Activated T-helper 1 cell treated with anti-CD3 and anti-CD28 coated beads, Interleukin-2, amount 50 U/mL, for 16 hours (primary cell): ENCODE measurements at places on chromosomes 4 and X.

DNA sequence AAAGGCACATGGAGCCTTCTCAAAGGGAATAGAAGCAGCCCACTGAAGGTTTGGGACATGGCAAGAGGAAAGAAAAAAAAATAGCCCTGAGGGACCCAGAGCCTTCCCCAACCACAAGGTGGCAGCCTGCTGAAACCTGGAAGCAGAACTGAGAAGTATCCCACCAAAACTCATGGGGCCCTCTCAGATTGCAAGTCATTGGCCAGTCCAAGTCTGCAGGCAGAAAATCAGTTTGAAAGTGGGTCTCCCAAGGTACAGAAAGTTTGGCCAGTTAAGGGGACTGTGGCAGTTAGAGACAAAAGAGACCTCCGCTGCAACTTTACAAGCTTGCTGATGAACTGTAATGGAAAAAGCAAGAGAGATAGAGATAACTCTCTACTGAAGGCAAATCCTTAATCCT lies 155.8 kb downstream of the ANTXR2 start:
- no peak for DNase-seq

DNA sequence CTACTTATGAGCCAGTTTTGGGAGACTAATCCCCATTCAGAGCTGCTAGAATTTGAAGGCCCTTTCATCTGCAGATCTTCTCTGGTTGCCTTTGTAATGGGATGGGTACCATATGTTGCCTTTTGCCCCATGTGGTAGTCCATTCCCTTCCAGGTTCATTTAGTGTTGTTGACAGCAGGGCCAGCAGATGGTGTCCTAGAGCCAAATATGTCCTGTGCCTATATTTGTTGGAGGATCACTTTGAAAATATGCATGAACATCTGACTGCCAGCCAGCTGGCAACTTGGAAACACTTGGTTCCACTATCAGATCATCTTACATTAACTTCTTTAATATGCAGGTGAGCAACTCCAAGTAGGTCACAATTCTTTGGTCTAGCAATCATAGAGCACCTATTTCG lies 30.4 kb downstream of the CFAP299 start:
- peak; percentile 15 for DNase-seq

DNA sequence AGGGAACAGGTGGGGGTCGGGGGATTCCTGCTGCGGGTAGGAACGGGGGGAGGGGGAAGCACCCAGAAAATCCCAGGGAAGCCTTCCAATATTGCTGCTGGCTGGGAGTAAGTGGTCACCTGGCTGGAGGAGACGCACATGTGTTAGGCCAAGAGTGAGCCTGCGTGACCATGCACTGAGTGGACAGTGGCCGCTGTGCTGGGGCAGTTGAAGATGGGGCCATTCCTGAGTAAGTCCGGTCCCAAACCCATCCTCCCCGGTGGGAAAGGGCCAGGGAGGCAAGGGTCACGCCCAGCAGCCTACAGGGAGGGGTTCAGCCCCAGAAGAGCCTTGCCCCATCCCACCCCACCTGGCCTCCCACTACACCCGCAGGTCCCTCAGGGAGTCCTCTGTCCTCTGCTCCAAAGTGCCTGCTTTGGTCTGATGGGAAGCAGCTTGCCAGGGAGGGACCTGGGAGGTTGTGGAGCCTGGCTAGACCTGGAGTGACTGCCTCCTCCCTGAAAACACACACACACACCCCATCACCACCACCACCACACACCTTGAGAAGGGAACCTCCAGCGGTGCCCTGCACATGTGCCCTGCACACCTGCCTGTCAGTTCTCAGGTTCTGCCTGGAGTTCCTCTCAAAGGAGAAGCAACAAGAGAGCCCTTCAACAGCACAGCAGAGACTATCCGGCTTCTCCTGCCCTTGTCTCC lies 6.1 kb downstream of the L1CAM start:
- no peak for DNase-seq

DNA sequence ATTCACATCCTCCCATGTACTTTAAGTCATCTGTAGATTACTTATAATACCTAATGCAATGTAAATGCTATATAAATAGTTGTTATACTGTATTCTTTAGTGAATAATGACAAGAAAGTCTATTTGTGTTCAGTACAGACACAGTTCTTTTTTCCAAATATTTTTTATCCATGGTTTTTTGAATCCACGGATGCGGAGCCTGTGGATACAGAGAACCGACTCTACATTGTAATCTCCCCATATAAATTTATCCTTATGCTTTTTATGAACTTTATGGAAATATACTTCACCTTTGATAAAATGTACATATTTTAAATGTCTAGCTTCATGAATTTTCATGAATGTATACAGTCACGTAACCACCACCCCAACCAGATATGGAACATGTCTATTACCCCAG lies 88.2 kb downstream of the DOCK11 start:
- no peak for DNase-seq

DNA sequence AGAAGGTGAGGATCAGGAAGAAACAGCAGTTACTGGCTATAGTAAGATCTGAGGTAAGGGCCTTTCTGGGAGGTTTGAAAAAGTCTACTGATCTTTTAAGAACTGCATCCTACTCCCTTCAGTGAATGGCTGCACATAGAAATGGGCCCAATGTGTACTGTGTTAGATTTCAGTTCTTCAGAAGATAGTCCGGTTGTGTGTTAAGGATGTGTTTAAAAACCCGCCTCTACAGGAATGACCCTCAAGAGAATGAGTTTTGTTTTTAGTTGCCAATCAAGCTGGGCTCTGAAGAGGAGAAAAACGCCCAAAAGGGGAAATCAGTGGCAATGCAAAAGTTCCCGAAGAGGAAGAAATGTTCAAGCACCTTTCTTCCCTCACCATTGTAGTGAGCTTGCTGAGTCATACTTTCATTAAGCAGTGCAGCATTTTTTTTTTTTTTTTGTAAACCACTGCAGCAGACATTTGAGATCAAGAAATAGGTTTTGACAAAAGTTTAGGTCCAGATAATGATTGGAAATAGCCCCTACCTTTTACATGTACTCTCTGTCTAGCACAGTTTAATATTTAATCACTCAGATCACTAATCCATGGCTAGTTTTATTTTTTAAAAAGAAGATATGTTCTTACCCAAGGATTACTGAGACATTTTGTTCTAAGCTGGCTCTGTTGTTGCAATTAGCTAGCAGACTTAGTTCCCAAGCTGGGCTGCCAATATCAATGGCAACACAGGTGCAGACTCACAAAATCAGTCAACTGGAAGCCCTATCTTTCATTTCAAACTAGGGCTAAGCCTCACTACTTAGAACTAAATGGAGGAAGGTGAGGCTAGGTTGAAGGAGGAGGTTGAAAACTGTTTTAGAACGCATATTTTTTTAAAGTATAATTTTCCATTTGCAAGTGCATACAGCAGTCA lies 7.0 kb upstream of the TRPC5OS start:
- no peak for DNase-seq

DNA sequence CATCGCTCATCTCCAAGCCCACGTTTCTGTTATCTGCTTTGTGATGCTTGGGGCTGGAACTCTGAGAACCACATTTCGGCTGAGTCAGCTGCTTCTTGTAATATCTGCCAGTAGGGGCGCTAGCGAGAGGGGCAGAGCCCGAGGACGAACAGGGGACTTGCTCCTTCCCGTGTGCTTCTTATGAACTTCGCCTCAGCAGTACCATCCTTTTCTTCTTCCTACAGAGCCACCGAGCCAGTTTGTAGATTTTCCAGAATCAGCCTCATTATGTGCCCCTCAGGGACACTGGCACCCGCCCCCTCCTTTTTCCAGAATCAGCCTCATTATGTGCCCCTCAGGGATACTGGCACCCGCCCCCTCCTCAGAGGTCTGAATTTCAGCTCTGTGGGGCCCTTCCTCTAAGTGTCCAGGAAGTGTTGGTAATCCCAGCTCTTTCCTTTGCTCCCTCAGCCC lies 441.7 kb upstream of the RASGEF1B start:
- no peak for DNase-seq

GRCh38 chrX:1894026-1894294 lies 279.1 kb downstream of the ASMT start:
- DNase-seq: no peak

DNA sequence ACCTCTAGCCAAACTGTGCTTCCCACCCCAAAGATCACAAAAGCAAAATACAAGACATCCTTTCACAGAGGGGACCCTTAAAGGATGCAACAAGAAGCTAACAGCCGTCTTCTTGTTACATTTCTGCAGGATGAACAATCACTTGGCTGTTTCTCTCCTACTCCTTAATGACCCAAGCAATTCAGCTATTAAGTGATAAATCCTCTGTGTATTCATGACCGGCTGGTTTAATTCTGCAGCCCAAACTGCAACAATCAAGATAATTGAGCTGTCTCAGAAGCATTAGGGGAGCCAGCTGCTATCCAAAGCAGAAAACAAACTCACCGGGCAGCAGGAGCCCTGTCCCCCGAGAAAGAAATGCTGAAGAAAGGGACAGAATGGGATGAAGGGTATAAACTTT lies 85.9 kb upstream of the ACSL4 start:
- DNase-seq: no peak

DNA sequence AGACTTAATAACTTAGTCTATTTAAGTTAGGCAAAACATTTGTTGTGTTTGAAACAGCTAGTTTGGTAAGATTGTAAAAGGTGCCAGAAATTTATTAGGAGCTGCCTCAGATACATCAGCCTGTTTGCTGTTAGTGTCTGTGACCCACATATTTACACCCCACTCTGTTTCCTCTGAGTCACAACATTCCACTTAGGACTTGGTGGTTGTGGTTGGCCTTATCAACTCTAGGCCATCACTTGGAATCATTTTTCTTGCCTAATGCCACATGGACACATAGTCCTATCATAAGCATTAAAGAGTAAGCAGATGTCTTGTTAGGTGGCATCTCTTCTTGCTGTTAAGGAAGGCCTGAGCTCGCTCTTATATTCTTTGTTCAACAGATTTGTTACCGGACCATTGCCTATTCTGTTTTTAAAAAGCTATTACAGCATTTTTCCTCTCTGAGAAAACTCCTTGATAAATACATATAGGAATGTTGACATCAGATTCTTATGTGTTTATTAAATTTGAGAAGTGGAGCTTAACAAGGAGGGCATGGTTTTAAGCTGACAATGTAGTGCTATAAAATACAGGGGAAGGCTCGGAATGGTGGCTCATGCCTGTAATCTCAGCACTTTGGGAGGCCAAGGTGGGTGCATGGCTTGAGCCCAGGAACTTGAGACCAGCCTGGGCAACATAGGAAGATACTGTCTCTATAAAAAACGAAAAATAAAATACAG lies 51.2 kb upstream of the PGRMC2 start:
- no peak for DNase-seq

GRCh38 chr4:2484993-2485392 lies 16.1 kb downstream of the RNF4 start:
- DNase-seq: peak; percentile 44

DNA sequence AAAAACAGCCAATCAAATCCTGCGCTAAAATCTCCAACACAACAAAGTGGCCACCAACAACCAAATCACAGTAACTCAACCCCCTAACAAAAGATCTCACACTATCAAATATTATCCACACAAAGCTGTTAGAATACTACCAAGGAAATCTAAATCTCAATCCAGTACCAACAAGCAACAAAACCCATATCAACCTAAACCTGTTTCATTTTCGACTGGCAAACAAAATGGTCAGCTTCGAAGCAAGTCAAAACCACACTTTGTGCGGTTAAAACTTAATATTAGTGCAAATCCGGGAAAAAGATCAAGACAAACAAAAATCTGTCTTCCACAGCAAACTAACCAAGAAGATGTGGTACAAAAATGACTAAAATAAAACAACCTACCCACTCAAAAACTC lies 28.7 kb upstream of the MUC7 start:
- no peak for DNase-seq

DNA sequence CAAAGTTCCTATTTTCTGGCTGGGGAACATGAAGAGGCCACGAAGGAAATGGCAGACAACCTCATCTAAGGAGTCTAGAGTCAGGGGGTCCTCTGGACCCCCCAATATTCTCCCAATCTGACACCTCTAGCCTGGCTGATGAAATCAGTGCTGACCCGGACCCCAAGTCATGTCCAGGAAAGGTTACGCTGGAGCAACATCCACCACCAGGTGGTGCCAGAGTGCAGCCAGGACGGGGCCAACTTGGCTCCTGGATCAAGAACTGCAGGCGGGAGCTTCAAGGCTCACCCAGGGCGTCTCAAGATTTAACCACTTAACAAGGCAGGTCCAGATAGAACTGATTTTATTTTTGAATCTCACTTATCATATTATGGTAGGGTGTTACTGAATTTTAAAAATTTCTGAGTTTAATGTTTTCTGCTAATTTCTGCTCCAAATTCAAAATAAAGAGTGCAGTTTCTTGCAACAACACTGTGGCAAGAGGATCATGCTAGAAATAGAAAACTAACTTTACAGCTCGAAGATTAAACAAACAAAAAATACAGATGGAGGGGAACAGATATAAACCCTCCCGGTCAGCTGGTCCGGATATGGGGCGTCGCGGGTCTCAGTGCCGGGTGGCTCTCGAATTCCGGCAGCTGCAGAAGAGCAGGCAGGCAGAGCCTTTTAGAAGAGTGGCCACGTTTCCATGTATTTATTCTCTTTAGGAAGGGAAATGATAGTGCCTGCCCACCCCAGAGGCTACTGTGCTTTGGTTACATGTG lies 135.5 kb downstream of the AFAP1 start:
- DNase-seq: peak; percentile 78

- DNase-seq: no peak
Observed at GRCh38 chr4:42824278-42824977, 68.1 kb upstream of the GRXCR1 start.

- no peak for DNase-seq
Observed at GRCh38 chrX:112163906-112164305, 81.3 kb upstream of the TRPC5 start.

GRCh38 chr4:184574861-184575260 lies 74.4 kb downstream of the CASP3 start:
- DNase-seq: no peak

- DNase-seq: no peak
Observed at GRCh38 chr4:152408514-152409327, 127.2 kb downstream of the FBXW7 start.

DNA sequence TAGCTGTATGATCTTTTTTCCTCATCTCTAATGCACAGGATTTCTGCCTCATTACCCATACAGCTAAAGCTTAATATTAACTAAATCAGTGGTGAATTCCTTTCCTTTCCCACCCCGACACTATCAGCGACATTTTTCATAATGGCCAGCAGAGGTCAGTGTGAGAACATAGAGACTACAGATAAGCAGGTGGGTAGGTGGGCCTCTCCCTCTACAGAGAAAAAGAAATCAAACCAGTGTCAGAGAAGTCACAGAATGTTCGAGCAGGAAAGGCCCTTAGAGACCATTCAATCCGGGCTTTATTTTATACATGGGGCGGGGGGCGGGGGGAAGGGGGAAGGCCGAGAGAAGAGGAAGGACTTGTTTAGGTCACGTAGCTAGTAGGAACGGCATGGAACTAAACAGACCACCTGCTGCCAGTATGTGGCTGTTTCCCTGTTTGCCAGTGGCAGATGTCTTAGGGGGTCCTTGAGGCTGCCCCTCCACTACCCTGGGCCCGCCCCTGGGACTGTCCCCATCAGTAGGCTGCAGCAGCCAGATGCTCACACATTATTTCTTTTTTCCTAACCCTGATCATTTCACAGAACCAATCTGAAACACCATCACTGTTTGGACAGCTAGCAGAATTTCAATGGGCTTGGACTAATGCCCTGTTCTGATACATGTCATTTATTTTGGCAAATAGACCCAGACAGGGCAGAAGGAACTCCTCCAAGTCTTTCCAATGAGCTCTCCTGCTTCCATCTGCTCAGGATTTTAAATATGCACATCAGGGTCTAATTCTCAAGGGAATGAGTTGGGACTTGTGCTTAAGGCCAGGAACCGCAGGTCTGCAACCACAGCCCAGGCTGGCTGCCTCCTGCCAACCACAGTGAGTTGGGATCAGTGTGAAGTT lies 133.4 kb downstream of the ATG4A start:
- DNase-seq: no peak

GRCh38 chrX:108173874-108174273 lies 82.3 kb downstream of the ATG4A start:
- no peak for DNase-seq
